ENCODE measurements at places on chromosomes 4 and X. TPM values are rescaled to one million over a fixed set of nuclear protein-coding genes. Genes with fewer than 3 reads are reported as not detected.

The BEX1 gene
- 0.48 TPM for total RNA-seq

The PARM1 gene
- total RNA-seq = 14.5 TPM

DNA sequence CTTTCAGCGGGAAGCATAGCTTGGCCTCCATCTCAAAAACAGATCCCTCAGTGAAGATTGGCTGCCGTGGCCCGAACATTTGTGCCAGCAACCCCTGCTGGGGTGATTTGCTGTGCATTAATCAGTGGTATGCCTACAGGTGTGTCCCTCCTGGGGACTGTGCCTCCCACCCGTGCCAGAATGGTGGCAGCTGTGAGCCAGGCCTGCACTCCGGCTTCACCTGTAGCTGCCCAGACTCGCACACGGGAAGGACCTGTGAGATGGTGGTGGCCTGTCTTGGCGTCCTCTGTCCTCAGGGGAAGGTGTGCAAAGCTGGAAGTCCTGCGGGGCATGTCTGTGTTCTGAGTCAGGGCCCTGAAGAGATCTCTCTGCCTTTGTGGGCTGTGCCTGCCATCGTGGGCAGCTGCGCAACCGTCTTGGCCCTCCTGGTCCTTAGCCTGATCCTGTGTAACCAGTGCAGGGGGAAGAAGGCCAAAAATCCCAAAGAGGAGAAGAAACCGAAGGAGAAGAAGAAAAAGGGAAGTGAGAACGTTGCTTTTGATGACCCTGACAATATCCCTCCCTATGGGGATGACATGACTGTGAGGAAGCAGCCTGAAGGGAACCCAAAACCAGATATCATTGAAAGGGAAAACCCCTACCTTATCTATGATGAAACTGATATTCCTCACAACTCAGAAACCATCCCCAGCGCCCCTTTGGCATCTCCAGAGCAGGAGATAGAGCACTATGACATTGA lies 175.4 kb downstream of the FAT4 start:
- DNase-seq = no peak

The HNRNPH2 gene
- total RNA-seq = 101 TPM

- no peak for DNase-seq
Measured at GRCh38 chr4:177116161-177116560, 193.5 kb upstream of the NEIL3 start.

The COL4A5 gene
- total RNA-seq = 3.1 TPM

The TLR6 gene
- 1.2 TPM for total RNA-seq

GRCh38 chr4:76626686-76627465 lies 191.8 kb downstream of the SHROOM3 start:
- no peak for DNase-seq

- DNase-seq = no peak
Measured at GRCh38 chr4:164293203-164293602, 460.7 kb upstream of the SMIM31 start.

DNA sequence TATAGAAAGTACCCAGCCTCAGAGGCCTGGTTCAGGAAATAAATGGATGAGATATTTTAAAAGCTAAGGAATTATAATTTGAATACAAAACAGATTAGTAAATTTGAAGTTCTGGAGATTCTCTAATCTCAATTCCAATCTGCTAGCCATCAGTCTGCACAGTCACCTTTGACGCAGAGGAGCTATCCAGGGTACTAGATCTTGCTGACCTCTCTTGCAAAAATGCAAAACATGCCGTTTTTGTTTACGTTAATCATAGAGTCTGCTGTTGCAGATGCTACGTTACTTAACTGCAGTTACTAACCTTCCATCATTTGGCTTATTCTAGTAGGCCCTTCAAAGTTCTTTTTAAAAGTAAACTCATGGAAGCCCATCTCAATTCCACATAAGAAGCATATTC lies 10.4 kb downstream of the CCSER1 start:
- no peak for DNase-seq

The BMX gene
- total RNA-seq = 1.2 TPM

- DNase-seq = no peak
Measured at GRCh38 chrX:31658360-31658759, 586.5 kb upstream of the FTHL17 start.

The RIBC1 gene
- total RNA-seq = 0.36 TPM

- DNase-seq = no peak
Measured at GRCh38 chr4:145734031-145734430, 54.1 kb downstream of the C4orf51 start.

The TLR10 gene
- 0.17 TPM for total RNA-seq

DNA sequence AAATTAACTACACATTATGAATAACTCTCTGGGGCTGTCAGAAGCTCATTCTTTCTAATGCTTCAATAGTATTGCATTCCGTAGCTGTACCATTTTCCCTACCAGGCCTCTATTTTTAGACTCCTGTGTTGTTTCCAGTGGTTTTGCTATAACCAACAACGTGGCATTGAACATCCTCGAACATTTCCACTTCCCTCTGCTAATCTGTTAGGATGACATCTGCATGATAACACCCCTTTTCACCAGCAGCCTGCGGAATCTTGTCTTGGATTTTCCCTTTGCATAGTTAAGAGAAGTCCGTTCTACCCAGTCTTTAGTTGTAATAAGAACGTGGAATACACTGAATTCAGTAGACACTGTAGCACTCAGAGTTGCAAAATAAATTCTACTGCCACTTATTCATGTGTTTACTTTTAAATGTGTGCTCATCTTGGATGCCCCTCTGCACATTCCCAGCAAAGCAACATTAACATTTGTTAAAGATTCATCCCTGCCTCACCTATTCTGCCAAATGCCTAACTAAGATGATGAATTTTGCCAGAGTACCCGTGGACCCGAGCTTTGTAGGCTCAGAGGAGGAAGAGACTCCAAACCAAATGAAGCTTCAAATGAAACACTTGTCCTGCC lies 55.6 kb downstream of the SEL1L3 start:
- no peak for DNase-seq
